ENCODE measurements at places on chromosomes 7 and 10.

- DNase-seq, result peak; percentile 34
Observed at GRCh38 chr10:61896854-61897661, 4.4 kb upstream of the ARID5B start.

DNA sequence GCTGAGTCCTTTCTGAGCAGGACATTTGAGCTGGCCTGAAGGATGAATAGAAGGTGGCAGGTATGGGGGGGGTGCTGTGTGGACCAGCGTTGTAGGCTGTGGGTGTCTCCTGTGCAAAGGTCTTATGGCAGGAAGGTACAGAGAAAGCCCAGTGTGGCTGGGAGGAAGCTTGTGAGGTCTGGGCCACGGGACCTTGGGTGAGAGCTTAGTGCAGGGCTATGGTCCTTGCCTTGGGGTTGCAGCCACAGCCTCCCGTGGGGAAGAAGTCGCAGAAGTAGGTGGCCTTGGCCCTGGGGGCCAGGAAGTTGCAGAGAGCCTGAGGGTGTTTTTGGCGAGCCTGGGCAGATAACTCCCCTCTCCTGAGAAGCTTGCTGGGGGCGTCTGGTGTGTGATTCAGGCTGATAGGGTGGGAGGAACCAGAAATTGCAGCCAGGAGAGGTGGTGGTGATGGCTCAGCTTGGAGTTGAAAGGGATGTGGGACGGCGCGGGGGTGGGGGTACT, 172.0 kb upstream of the TNRC18 start:
- no peak for DNase-seq

- no peak for DNase-seq
Observed at GRCh38 chr7:28200598-28200997, 20.0 kb upstream of the JAZF1 start.

- no peak for DNase-seq
Observed at GRCh38 chr7:76338298-76339084, 20.3 kb downstream of the YWHAG start.

DNA sequence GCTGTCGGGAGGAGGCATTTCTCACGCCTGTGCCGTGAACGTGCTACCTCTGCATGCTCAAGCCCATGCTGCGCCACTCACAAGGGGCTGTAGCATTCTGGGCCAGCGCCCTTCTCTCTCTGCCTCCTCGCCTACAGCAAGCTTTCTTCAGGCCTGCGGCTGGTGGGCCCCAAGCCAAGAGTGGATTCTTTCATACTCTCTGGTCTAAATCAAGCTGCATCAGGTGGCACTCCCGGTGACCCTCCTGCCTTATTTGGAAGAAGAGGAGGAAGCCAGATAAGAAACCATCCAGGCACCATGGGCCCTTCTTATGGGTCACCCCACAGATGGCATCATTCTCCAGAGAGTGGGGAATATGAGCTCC, 86.7 kb upstream of the DUSP5 start:
- DNase-seq, result no peak

GRCh38 chr10:115882021-115882420, 391.0 kb downstream of the GFRA1 start:
- DNase-seq, result no peak

- no peak for DNase-seq
Observed at GRCh38 chr7:19537942-19538401, 170.9 kb downstream of the POLR1F start.

DNA sequence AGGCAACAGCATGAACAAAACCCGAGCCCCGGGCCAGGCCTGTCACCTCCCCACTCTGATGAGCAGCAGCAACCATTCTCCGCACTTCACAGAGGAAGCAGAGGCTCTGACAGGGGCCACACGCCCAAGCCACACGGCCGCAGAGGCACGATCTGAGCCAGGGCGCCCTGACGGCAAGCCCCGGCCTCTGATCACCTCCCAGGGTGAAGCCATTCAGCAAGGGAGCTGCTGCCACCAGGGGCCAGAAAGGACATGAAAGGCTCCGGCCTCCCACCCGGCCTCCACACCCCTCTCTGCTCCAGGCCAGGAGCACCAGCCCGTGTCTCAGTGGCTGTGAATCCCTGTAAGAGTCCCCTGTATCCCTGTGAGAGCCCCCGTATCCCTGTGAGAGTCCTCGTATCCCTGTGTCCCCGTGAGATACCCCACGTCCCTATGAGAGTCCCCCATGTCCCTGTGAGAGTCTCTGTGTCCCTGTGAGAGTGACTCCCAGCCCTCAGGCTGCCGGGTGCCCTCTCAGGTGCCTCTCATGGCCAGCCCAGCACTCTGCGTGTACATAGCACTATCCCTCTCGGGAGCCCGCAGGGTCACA, 187.8 kb downstream of the MAD1L1 start:
- no peak for DNase-seq

DNA sequence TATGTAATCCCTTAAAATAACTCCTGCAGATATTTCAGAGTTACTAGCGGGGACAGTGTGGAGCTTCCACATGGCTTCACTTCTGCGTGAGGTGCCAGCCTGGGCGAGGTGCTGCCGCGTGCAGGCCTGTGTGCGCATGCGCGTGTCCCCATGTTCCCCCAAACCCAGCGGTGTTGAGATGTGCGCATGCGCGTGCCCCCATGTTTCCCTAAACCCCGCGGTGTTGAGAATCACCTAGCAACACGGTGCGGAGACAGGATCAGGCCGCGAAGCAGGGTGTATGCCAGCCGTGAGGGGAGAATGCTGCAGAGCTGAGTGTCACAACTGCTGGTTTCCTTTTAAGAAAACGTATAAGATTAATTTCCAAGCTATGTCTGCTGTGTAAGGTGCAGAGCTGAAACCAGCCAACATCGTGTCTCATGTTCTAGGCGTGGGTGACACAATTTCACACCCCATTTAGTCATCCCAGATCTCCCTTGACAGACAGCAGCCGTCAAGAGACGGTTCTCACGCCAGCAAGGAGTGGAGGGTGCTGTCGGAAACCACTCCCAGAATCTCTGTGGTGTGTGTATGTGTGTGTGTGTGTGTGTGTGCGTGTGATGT, 71.9 kb upstream of the ADARB2 start:
- DNase-seq, result no peak

GRCh38 chr7:16661924-16662323, 15.9 kb downstream of the BZW2 start:
- no peak for DNase-seq

DNA sequence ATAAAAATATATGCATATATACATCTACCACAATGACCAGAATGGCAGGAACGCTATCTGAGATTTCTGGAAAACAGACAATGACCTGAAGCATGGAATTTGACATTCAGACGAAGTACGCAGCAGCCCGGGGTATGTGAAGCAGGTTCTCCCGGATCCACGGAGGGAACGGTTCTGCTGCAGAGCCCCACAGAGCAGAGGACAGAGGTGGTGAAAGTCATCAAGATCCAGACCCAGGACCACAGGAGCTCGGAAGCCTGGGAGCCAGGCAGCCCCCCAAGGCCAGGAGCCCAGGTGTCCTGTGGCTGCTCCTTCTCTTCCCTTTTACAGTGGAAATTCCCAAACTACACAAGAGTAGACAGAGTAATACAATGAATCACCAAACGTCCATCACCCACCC, 42.1 kb upstream of the DNAAF5 start:
- no peak for DNase-seq

- no peak for DNase-seq
Observed at GRCh38 chr10:3889961-3890522, 105.0 kb upstream of the KLF6 start.

DNA sequence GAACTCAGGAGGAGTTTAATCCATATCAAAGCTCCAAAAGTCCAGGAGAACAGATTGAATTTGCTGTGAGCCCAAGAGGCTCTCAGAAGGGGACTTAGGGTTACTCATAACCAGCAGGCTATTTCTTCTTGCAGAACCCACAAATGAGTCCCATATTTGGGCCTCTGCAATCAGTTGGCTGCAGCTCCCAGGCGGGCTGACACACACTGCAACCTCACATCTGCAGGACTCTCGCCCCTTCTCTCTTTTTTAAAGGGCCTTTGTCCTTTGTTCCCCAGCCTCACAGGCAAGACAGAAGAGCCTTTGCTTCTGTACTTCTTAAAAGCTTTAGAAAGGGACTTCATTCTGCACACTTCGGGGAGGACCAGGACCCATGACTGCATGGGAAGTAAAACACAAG, 26.7 kb downstream of the CREB3L2 start:
- DNase-seq, result peak; percentile 19
